ENCODE measurements at places on chromosomes 11 and 22.

- DNase-seq, result no peak
Measured at GRCh38 chr11:17792161-17792560, 57.6 kb downstream of the KCNC1 start.

DNA sequence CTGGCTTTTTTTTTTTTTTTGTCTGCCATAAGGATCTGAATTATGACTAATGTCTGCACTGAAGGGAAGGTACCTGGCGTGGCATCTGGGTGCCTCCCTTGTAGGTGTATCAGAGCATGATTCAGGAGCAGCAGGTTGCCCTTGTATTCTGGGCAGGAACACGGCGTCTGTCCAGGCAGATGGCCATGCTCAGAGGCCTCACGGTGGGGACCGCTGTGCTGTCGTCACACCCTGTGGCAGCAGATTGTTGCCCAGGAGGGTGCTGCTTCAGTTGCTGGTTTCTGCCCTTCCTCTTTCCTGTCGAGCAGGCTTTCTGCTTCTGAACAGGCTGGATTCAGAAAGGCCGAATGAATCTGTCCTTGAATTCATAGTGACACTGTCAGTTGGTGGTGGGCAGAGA lies 11.0 kb downstream of the ZNRF3 start:
- DNase-seq, result no peak

GRCh38 chr11:117834068-117834810 lies 9.7 kb upstream of the FXYD2 start:
- DNase-seq, result no peak

DNA sequence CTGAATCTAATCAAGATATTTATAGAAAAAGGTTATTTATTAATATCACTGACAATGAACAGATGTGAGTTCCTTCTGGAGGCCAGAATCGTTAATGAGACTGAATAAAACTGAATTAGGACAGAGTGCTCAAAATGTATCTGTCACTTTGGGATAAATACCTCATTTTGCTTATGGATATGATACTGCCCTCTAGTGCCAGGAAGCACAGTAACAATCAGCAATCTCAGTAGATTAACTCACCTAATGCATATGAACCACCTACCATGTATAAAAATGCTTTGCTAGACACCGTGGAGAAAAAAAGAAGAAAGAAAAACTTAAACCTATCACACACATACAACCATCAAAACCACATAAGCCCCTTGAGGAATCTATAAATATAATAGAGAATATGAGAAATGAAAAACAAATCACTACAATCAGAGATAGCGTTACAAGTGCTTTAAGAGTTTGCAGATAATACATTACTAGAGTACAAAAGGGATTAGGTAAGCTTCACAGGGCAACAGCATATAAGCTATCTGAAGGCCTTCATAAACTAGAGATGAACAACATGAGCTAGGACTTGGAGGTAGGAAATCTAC lies 117.4 kb downstream of the SGSM3 start:
- peak; percentile 40 for DNase-seq

GRCh38 chr11:77316733-77317342 lies 15.4 kb upstream of the GDPD4 start:
- no peak for DNase-seq

- DNase-seq, result no peak
Measured at GRCh38 chr11:62647609-62648005, 1.2 kb upstream of the GANAB start.

DNA sequence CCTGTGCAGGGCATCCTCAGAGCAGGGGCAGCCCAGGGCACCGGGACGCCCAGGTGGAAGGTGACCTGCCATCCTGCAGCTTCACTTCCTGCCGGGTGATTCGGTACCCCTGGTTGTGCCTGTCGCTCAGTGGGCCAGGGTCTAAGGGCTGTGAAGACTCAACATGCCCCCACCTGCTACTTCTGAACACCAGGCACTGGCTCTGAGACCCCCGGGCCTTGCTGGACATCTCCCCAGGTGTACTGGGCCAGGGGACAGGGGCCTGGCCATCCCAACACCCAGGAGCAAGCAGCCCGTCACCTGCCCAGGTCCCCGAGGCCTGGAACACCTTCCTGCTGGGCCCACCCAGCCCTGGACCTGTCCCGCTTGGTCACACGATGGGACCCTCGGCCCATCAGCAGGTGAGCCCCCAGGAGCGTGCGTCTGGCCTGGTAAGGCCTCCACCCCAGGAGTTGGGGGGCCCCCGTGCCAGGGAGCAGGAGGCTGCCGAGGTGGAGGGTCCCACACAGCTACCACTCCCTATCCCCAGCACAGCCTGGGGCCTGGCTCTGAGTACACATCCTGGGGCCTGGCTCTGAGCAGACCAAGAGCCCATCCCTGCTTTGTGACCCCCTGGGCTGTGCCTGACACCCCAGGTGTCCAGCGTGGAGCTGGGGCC lies 3.9 kb upstream of the MUC5B start:
- no peak for DNase-seq

DNA sequence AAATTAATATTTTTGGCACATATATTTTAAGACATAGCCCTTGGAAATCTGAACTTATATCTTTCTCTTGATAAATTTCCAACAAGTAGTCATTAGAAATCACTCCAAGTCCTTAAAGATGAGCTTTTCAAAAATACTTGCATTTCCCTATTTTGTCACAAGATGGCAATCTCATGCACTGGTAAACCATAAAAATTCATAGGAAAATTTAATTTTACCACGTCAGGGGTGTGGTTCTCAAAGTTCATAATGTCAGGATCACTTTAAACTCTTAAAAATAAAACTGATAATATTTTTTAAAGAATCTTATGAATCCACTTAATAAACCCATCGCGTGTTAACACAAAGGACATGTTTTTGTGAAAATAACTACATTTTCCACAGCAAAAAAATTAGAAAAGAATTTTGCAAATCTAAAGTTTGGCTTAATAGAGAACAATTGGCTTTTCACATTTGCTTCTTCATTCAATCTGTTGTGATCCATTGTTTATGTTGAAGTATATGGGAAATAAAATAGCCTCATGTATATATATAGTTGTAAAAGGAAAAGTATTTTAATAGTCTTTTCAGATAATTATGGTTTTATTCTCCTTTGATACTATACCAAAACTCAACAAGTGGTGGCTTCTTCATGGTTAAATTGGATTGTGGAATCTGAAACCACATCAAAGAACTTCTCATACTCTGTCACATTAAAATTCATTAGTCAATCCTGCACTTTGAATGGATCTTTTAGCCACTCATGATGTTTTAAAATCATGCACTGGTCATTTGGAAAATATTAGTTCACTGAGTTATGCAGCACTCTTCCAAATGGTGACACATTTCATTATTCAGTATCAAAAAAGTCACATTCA lies 169.1 kb downstream of the CADM1 start:
- DNase-seq, result peak; percentile 36

Measured in ACHN (cell line).